Forelimb muscle (tissue), 1 donor: ENCODE measurements at places on chromosomes 3 and 15. TPM values are rescaled to one million over a fixed set of nuclear protein-coding genes. Genes with fewer than 3 reads are reported as not detected.

GRCh38 chr15:22253676-22254408, 173.5 kb downstream of the OR4M2 start:
- DNase-seq, result no peak

The FBXL2 gene
- polyA plus RNA-seq, result 7.9 TPM

The WDR49 gene
- 0.20 TPM for polyA plus RNA-seq

The ATP13A5 gene
- polyA plus RNA-seq, result 0.63 TPM

GRCh38 chr3:134864636-134865035, 69.6 kb downstream of the EPHB1 start:
- DNase-seq, result no peak

GRCh38 chr3:161474741-161475140, 21.9 kb upstream of the OTOL1 start:
- DNase-seq, result no peak

The LIPH gene
- polyA plus RNA-seq, result 0.27 TPM

- no peak for DNase-seq
Observed at GRCh38 chr3:58308728-58309127, 2.4 kb downstream of the HTD2 start.

The CLRN1 gene
- 0.23 TPM for polyA plus RNA-seq

DNA sequence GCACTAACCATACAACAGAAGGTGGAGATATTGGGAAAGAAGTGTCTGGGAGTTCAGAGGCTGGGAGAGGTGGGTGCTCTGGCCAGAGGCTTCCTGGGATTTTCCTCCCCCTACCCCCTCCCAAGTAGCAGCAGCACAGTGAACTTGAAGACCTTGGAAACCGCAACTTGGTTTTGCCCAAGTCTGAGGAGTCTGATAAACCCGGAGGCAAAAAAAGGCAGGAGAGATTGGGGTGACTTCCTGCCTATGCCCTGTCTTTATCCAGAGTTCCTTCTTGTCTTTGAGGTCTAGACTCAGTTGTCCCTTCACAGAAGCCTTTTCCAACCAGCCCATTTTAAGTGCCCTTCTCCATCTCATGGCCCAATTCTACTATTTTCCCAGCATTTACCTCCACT, 25.4 kb upstream of the THRB start:
- DNase-seq, result no peak

The LRTM1 gene
- polyA plus RNA-seq, result 114 TPM

DNA sequence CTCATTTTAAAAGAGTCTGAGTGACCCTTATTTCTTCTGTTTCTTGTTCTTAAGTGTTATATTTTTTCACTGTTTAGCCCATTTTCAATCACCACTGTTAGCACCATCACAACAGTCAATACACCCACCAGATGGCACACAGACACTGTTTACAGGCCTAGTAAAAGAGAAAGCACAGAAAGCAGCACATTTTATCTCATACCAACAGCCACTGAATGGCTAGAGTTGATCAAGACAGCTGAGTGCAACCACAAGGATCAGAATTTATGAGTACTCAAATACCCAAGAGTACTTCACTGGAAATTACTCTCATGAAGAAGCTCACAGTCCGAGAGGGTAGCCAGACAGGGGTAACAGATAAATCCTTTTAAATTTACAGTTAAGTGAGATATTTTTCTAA, 127.0 kb downstream of the TFDP2 start:
- DNase-seq, result no peak

GRCh38 chr3:129829640-129830039, 63.9 kb downstream of the TMCC1 start:
- peak; percentile 41 for DNase-seq

GRCh38 chr3:23405081-23405480, 202.0 kb downstream of the UBE2E2 start:
- DNase-seq, result no peak

DNA sequence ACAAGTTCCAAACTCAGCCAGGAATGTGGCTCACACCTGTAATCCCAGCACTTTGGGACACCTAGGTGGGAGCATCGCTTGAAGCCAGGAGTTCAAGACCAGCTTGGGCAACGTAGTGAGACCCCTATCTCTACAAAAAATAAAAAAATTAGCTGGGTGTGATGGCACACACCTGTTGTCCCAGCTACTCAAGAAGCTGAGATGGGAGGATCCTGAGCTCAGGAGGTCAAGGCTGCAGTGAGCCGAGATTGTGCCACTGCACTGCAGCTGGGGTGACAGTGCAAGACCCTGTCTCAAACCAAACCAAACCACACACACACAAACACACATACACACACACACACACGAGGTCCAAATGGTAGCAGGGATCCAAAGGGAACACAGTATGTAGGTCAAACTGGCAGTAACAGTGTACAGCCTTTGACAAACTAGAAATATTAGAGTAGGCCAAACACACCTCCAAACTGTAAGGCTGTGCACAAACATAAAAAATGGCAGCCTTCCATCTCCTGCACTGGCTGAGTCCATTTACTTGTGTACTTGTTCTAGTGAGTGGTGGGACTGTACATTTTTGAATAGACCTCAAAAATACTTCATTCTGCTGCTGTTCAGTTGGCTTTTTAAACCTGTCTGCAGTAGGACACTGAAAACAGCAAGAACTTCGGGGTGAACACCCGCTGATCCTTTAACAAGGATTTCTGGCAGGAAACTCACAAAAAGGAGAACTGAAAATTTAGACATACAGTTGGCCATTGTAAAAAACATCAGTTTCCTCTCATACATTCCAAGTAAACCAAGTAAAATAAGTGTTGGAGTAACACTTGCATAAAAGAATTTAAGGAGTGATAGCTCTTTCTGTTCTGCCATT, 33.6 kb downstream of the INTS14 start:
- no peak for DNase-seq

DNA sequence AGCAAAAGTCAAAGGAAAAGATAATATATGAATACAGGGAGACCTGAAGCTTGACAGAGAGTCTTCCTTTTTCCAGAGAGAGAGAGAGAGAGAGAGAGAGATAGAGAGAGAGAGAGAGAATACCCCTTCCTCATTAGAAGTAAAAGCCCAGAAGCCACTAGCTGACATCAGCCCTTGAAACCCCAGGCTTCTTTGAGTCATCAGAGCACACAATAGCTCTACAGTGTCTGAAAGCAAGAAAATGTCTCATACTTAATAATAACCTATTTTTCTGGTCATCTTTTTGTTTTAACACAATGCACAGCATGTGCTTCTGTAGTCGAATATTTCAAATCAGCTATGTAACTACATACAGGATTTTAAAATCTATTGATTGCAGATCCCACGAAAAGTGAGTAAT, 109.2 kb upstream of the NANOGP8 start:
- no peak for DNase-seq

The PFKFB4 gene
- 5.1 TPM for polyA plus RNA-seq

The ADGRG7 gene
- not detected for polyA plus RNA-seq

GRCh38 chr3:15542614-15543013, 21.1 kb upstream of the COLQ start:
- DNase-seq, result no peak

- DNase-seq, result no peak
Observed at GRCh38 chr3:132486099-132486498, 68.8 kb downstream of the DNAJC13 start.

- no peak for DNase-seq
Observed at GRCh38 chr3:77372018-77372417, 332.1 kb downstream of the ROBO2 start.

The GPR149 gene
- polyA plus RNA-seq, result 0.10 TPM

GRCh38 chr15:22902578-22902977, 64.1 kb downstream of the NIPA2 start:
- no peak for DNase-seq

- DNase-seq, result no peak
Observed at GRCh38 chr3:116155841-116156240, 289.4 kb downstream of the LSAMP start.

DNA sequence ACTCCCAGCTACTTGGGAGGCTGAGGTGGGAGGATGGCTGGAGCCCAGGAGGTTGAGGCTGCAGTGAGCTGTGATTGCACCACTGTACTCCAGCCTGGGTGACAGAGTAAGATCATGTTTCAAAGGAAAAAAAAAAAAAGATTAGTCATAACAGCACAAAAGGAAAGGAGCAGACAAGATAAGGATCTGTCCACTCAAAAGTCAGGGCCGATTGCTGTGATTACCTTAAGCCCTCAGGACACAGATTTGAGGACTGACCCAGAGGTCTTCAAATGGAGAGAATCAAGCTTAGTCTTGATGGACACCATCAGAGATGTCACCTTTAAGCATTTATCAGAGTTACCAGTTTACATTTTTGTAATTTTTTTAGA, 23.9 kb upstream of the HEG1 start:
- no peak for DNase-seq
